Activated T-helper 1 cell treated with anti-CD3 and anti-CD28 coated beads, Interleukin-2, amount 50 U/mL, for 16 hours (primary cell): ENCODE measurements at places on chromosomes 5 and 9.
A peak's percentile ranks its signal among the peaks of the same experiment; 100 is the strongest.

GRCh38 chr5:108661590-108662219 lies 86.0 kb upstream of the FER start:
- no peak for DNase-seq

DNA sequence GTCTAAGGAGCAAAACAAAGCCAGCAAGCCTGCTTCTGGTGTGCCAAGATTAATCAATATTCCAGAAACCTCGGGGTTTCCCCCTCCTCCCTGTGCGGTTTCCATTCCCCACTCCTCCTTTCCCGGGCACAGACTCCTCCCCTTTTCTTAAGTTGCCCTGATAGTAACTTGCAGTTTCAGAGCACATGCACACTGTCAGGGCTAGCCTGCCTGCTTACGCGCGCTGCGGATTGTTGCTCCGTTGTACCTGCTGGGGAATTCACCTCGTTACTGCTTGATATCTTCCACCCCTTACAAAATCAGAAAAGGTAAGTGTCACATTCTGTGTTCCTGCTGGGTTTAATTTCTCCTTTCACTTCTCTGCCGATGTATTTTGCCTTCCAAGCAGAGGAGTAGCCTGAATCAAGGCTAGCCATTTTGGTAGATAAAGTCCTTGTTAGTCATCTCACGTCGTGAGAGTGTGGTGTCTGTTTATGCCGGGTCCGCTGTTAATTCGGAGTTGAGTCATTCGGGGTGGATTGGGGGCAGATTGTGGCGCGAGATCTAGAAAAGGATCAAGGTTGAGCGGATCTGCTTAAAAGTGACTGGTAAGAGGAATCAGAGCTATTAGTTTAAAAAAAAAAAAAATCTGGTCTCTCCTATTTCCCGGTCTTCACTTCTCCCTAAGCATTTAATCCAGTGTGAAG lies at the start of gene SLC1A3:
SLC1A3 (plus strand) TSS at position 179 of the 686 bp plus-strand sequence. CDS start 1,818 bp downstream, outside the sequence.
- no peak for DNase-seq

DNA sequence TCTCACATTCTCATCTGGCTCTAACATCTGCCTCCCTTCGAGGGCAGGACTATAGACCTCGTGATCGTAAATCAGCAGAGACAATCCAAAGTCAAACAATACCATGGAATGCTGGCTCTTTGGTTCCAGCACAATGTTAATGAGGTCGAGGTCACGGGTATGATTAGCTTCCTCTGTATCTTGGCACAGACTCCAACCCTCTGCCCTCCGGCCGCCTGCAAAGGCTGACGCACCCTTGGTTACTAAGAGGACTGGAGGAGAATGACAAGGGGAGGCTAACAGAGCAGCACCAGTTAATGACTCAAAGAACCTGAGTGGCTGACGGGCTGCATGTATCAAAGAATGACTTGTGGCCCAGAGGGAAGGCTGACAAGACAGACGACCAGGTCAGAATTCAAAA lies 10.1 kb downstream of the LHFPL2 start:
- DNase-seq = no peak

DNA sequence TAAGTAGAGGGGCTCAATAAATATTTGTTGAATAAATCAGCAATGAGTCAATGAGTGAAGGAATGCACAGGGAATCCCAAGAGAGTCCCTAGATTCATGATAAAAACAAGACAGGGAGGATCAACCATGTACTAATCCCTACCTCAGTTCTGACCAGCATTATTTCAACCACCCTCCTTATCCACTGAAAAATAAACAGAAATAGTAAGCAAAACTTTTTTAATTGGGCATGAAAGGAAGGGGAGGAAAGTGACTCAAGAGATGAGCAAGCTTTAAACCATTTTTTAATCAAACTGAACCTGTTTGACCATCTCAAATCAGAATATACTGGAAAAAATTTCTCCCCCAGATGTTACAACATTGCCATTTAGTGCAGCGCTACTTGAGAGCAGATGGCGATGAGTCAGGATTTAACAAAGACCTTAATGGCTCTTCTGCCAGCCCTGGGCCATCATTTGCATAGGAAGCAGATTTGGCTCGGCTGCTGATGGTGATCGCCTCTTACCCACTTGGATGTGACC lies 194.8 kb upstream of the SLC30A5 start:
- no peak for DNase-seq

DNA sequence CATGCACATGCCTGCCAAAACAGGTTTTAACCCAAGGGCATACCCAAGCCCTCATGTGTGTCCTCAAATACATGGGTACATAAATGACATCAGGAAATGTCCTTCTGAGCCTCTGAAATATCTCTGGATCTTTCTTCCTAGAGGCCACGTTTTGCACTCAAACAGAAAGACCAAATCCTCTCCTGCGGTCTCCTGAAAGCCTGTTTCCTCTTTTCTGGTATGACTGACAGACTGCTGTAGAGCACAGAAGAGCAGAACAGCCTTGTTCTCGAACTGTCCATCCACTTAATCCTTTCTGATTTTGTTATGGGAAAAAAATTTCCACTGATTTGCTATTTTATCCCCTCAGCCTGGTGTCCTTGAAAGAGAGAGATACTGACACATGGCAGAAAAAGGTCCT lies 107.2 kb downstream of the ASTN2 start:
- no peak for DNase-seq

- no peak for DNase-seq
Measured at GRCh38 chr5:20032896-20033295, 44.9 kb upstream of the CDH18 start.

- DNase-seq = no peak
Measured at GRCh38 chr9:14205463-14205862, 108.5 kb downstream of the NFIB start.

- no peak for DNase-seq
Measured at GRCh38 chr5:38714240-38714639, 131.6 kb upstream of the OSMR start.

GRCh38 chr5:17897776-17898175 lies 263.5 kb downstream of the TAF11L14 start:
- DNase-seq = no peak

GRCh38 chr5:107651325-107651724 lies 19.4 kb downstream of the EFNA5 start:
- no peak for DNase-seq

GRCh38 chr5:142290577-142291299 lies 34.1 kb downstream of the SPRY4 start:
- DNase-seq = no peak

GRCh38 chr5:7186818-7187217 lies 209.1 kb upstream of the ADCY2 start:
- DNase-seq = no peak

GRCh38 chr5:130287438-130287837 lies 383.2 kb downstream of the CHSY3 start:
- DNase-seq = no peak

- DNase-seq = no peak
Measured at GRCh38 chr5:121497176-121497575, 354.5 kb upstream of the FTMT start.

DNA sequence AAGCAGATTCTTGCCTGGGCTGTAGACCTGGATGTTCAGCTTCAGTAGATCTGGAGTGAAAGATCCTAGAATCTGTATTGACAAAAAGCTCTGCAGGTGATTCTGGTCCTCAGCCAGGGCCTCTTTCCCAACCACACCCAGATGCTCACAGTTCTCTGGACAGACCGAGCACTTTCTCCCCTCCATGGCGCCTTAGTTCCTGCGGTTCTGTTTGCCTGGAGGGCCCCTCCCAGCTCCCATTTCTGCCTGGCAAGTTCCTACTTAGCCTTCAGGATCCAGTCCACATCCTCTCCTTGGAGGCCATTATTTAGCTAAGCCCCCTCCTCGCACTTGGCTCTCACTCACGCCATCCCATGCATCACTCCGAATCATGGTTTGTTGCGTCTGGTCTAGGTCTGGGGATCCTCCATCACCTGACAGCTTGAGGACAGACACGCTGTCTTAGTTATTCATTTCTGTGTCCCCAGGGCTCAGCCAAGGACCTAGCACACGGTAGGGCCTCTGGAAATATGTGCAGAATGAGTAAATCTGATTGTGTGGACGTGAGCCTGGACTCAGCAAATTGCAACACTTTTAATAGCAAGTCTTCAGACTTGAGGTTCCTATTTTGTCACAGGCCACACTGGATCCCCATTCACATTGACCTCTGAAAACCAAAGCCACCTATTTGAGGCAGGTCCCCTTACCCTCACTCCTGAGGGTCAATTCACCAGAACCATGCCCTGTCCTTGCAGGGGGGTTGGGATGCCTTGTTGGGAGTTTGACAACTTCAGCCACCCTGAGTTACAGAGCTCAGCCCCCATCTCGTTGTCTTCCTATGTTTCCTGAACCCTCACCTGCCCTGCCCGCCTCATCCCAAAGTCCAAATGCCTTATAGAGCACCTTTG lies 50.7 kb downstream of the COL15A1 start:
- no peak for DNase-seq

DNA sequence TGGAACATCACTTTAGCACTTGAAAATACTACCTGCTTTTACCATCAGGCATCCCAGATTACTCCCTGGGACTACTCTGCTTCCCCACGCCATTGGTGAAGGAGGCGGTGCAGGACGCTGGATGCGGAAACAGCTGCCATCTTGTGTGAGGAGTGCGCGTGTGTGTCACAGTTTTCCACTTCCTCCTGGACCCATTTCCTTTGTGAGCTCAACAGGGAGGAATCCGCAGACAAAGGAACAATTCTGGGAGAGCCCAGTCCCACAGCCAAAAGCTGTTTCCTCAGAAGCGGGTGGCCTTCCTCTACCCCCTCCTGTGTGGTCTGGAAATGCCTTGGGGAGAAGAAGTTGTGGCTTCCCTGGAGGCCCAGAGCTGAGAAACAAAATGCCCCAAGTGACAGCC lies 16.8 kb downstream of the AFAP1L1 start:
- no peak for DNase-seq

DNA sequence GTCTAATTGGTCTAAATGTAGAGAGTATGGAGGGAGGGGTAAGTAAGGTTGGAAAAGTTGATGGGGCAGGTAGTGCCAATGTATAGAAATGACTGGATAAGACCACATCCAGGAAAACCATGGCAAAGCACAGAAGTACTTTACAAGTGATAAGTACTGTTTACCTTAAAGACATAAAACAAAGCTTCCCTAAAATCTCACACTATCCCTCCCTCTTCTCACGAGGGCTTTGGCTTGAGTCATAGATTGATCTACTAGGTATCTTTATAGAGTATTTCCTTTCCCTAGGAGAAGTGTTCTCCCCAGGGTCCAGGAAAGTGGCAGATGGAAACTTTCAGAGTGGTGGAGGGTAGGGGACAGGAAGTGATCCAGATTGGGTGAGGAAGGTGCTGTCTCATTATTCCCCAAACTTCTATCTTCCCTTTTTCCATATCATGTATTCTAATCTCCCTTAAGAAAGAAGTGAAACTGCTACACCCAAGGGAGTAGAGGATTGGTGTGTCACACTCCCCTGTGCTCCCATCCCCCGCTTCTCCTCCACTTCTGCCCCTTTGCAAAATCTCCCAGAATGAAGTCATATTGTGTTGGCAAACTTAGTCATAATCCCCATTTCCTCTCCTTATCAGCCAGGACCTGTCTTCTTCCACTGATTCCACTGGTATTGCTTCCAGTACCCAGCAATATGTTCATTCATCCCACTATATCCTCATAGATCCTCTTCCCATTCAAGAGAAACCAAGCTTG lies 14.6 kb downstream of the IL33 start:
- no peak for DNase-seq

- DNase-seq = no peak
Measured at GRCh38 chr9:134632329-134632728, 9.3 kb upstream of the COL5A1 start.

DNA sequence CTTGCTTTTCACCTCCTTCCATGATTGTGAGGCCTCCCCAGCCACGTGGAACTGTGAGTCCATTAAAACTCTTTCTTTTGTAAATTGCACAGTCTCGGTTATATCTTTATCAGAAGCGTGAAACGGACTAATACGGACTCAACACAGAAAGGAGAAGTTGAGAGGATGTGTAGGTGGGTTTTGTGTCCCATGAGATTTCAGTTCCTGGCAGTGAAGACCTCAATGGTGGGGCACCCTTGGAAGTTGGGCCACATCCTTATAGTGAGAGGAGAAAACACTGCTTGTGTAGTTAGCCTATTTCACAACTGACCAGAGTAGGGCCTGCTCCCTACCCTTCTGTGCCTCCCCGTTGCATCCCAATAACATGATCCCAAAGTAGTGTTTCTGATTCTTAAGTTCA lies 98.9 kb upstream of the TNC start:
- DNase-seq = no peak

GRCh38 chr5:120614531-120615180 lies 150.6 kb downstream of the PRR16 start:
- no peak for DNase-seq

GRCh38 chr5:16812448-16812847 lies 123.6 kb downstream of the MYO10 start:
- no peak for DNase-seq

GRCh38 chr9:137721479-137721878 lies 102.7 kb downstream of the EHMT1 start:
- no peak for DNase-seq

DNA sequence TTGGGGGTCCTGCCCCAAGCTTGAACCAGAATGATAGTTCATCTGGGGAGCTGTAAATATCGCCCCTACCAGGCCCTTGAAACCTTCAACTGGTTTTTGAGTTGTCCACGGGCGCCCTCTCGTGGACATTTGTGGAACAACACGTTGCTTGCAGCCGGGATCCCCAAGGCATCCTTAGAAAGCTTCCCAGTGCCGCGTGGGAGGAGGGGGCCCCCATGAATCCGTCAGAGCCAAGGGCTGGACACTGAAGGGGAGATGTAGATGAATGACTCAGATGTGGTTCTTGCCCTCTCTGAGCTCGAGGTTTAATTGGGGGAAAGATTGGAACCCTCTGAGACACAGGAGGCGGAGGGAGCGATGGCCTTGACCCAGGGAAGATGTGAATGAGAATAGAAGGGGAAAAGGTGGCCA lies 31.8 kb upstream of the ORM1 start:
- peak; percentile 64 for DNase-seq

GRCh38 chr5:169763376-169764017 lies 126.4 kb downstream of the DOCK2 start:
- no peak for DNase-seq

GRCh38 chr9:14723301-14723700 lies 768 bp upstream of the CER1 start:
- no peak for DNase-seq

- DNase-seq = no peak
Measured at GRCh38 chr5:138932171-138932810, 57.2 kb upstream of the LRRTM2 start.

- DNase-seq = no peak
Measured at GRCh38 chr9:128101690-128102089, 25.8 kb downstream of the PTGES2 start.

DNA sequence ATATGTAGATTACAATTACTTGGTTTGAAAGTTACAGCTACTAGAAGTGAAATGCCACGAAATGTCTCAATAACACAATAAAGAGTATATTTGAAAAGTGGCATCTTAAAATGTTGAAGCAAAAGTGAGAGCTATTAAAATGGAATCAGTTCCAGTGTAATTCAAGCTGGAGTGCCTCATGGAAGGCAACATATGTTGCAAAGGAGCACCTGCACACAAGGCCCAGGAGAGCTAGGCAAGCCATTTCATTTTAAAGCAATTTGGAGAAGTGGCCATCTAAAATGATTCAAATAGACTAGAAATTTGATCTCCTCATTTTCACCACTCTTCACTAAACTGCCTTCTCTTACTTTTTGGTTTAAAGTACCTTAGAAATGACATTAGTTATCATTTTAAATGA lies 167.8 kb downstream of the GABRB2 start:
- DNase-seq = no peak
